Uterine smooth muscle cell (primary cell): ENCODE measurements at places on chromosomes 2 and 18. TPM values are rescaled to one million over a fixed set of nuclear protein-coding genes. Genes with fewer than 3 reads are reported as not detected.

Gene CD207
- not detected in 2 replicates for total RNA-seq

Gene GATA6
- total RNA-seq, result 5.5 and 15.2 TPM in 2 replicates

Gene CCDC195
- total RNA-seq, result not detected in 2 replicates

Gene TDRD15
- not detected in 2 replicates for total RNA-seq

Gene ATP9B
- 24.7 and 26.5 TPM in 2 replicates for total RNA-seq

Gene BMP10
- total RNA-seq, result not detected in 2 replicates

Gene ESCO1
- total RNA-seq, result 14.8 and 20.2 TPM in 2 replicates

Gene MAPRE3
- total RNA-seq, result 6.6 and 8.4 TPM in 2 replicates

Gene NGEF
- total RNA-seq, result 1.2 and 13.7 TPM in 2 replicates

Gene SLC35F6
- 25.3 and 36.1 TPM in 2 replicates for total RNA-seq

Gene USP37
- 10.1 and 11.6 TPM in 2 replicates for total RNA-seq

Gene IHH
- total RNA-seq, result 0.11 TPM in 1 of 2 replicates, not detected in the other

Gene MGAT5
- 27.5 and 27.6 TPM in 2 replicates for total RNA-seq

Gene STON1
- total RNA-seq, result 8.2 and 20.9 TPM in 2 replicates

Gene RAB17
- 0.11 and 0.12 TPM in 2 replicates for total RNA-seq

Gene FAP
- total RNA-seq, result 206 and 269 TPM in 2 replicates
